ENCODE measurements at places on chromosomes 3 and 15.

DNA sequence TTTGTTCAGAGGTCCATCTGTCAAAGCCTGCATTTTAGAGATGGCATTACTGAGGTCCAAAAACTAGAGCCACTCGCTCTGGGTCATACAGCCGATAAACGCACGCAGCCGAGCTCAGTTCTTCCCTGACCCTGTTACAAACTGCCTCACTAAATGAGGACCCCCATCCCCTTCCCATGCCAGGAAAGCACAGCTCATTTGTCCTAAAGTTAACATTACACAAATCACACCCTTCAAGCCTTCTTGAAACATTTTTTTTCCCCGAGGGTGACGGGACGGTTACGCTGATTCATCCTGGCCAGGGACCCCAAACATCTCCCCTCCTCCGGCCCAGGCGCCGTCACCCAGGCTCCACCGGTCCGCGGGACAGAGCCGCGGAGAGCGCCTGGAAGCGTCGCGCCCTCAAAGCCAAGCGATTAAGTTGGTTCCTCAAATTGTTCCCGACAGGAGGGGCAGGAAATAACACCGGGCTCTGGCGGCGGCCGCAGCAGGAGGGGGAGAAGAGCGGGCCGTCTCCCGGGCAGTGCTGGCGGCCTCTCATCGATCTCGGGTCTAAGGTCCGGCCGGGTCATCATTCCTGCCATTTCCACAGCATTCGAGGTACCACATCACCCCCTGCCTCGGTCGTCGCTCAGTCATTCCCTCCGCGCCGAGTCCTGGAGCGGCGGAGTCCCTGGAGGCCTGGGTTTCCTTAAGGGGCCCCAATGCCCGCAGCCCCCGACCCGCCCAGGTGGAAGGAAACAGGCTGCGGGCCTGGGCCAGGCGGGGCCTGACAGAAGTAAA lies 619 bp upstream of the CMTM8 start:
- H3K4me1 ChIP-seq: no peaks in the 10 kb centered on the region
- no peaks in the 10 kb centered on the region for H3K36me3 ChIP-seq
- no peak for DNase-seq
- H3K27ac ChIP-seq: no peak overlapping the region
- H3K4me3 ChIP-seq: no peak overlapping the region

GRCh38 chr3:119146578-119147375 lies 812 bp downstream of the TEX55 start:
- no peaks in the 10 kb centered on the region for H3K36me3 ChIP-seq
- peaks cover 4% of the 10 kb centered on the region for H3K4me1 ChIP-seq
- H3K27me3 ChIP-seq: no peaks in the 10 kb centered on the region

GRCh38 chr15:51737522-51738305 lies at the start of gene LYSMD2:
LYSMD2 (minus strand) TSS chr15:51737655; CDS start chr15:51737622, 33 bp downstream.
- peaks cover 6% of the 10 kb centered on the region for H3K4me1 ChIP-seq
- H3K4me3 ChIP-seq: peak within 1 kb of the TSS; percentile 98
- DNase-seq: peak; percentile 36
- no peaks in the 10 kb centered on the region for H3K27me3 ChIP-seq
- H3K36me3 ChIP-seq: no peaks in the 10 kb centered on the region

DNA sequence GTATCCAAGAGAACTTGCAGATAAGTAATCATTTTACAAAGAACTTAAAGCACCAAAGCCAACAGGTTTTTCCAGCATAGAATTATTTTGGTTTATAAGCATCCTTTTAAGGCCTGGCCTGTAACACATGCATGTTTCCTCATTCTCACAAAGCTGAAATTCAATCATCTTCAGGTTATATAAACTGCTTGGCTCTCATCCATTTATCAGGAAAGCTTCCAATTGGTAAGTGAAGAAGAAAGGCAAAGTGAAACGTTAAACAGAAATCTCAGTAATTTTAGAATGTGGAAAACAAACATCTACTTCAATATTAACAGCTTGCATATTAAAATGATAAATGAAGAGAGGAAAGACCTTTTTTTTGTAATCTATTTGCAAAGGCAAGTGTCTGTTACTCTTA lies 1.6 kb downstream of the SERP1 start:
- H3K27ac ChIP-seq: no peak overlapping the region
- no peaks in the 10 kb centered on the region for H3K36me3 ChIP-seq
- H3K4me3 ChIP-seq: peak overlapping the region; percentile 90
- DNase-seq: peak; percentile 47

GRCh38 chr3:72568083-72568482 lies 280.2 kb downstream of the SHQ1 start:
- no peak overlapping the region for H3K4me3 ChIP-seq
- no peaks in the 10 kb centered on the region for H3K36me3 ChIP-seq
- no peaks in the 10 kb centered on the region for H3K4me1 ChIP-seq
- DNase-seq: no peak
- peaks cover 2% of the 10 kb centered on the region for H3K27me3 ChIP-seq
- H3K27ac ChIP-seq: no peak overlapping the region

DNA sequence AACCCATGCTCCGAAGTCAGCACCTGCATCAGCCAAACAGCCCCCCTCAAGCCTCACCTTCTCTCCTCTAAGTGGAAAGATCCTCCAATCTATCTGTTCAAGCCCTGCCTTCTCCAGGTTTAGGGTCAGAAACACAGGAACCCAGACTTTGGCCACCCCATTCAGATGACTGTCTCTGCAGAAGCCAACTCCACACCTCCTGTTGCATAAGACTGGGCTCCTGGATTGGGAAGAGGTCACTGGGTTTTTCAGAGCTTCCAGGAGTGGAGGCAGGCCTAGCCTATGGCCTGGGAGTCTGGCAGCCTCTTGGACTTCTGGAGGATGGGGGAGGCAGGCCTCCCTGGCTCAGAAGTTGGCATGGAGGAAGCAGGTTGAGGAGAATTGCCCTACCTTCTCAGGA lies 21.5 kb downstream of the CCDC33 start:
- no peaks in the 10 kb centered on the region for H3K36me3 ChIP-seq
- no peak overlapping the region for H3K27ac ChIP-seq
- peaks cover 2% of the 10 kb centered on the region for H3K4me1 ChIP-seq
- no peak overlapping the region for H3K4me3 ChIP-seq

GRCh38 chr15:36757189-36757814 lies 177.9 kb downstream of the CDIN1 start:
- H3K36me3 ChIP-seq: no peaks in the 10 kb centered on the region
- no peaks in the 10 kb centered on the region for H3K4me1 ChIP-seq
- H3K27me3 ChIP-seq: no peaks in the 10 kb centered on the region

GRCh38 chr3:101567528-101568317 lies 6.1 kb downstream of the TRMT10C start:
- no peak overlapping the region for H3K4me3 ChIP-seq
- peaks cover 12% of the 10 kb centered on the region for H3K4me1 ChIP-seq

GRCh38 chr15:56812221-56812620 lies 78.9 kb upstream of the ZNF280D start:
- no peak for DNase-seq
- H3K4me1 ChIP-seq: peaks cover 3% of the 10 kb centered on the region
- H3K27me3 ChIP-seq: no peaks in the 10 kb centered on the region
- no peak overlapping the region for H3K27ac ChIP-seq
- H3K36me3 ChIP-seq: no peaks in the 10 kb centered on the region

- no peak overlapping the region for H3K27ac ChIP-seq
- H3K36me3 ChIP-seq: no peaks in the 10 kb centered on the region
- no peaks in the 10 kb centered on the region for H3K27me3 ChIP-seq
Observed at GRCh38 chr3:24937228-24937627, 442.6 kb upstream of the THRB start.

DNA sequence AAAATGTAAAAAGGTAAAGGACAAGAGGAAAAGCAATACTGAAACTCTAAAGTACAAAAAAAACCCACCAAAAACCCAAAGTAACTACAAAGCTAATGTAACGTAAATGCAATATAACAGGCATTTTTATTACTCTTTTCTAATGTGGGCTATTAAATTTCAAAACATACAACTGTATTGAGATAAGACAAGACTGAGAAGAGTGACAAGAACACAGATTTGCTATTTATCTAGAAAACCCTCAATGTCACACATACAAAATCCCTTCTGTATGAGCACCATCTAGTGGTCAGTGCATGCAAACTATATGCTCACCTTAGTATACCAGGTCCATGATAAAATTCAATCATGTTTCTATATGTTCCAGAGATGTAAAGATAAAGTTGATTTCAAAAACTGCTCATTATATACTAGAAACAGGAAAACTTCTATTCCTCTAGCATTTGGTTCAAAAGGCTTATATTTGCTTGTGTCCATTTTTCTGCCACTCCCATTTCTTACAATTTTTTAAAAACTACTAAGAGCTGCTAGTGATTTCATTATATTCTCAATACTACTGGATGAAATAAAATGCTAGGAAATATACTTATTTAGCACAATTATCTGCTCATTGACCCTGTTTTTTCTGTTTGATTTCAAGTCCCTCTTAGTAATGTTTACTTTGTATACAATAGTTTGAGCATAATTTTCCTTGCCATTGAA lies 111.4 kb downstream of the DLG1 start:
- H3K27ac ChIP-seq: no peak overlapping the region
- no peak overlapping the region for H3K4me3 ChIP-seq
- peaks cover 3% of the 10 kb centered on the region for H3K36me3 ChIP-seq
- H3K4me1 ChIP-seq: peaks cover 4% of the 10 kb centered on the region

GRCh38 chr15:81069909-81070308 lies 64.2 kb upstream of the CFAP161 start:
- DNase-seq: no peak
- H3K36me3 ChIP-seq: no peaks in the 10 kb centered on the region
- H3K27me3 ChIP-seq: peaks cover 7% of the 10 kb centered on the region
- H3K4me3 ChIP-seq: no peak overlapping the region
- peaks cover 4% of the 10 kb centered on the region for H3K4me1 ChIP-seq

GRCh38 chr3:134772591-134772990 lies 22.5 kb upstream of the EPHB1 start:
- H3K4me3 ChIP-seq: no peak overlapping the region
- no peaks in the 10 kb centered on the region for H3K36me3 ChIP-seq
- peaks cover 2% of the 10 kb centered on the region for H3K27me3 ChIP-seq
- no peak for DNase-seq
- no peak overlapping the region for H3K27ac ChIP-seq

DNA sequence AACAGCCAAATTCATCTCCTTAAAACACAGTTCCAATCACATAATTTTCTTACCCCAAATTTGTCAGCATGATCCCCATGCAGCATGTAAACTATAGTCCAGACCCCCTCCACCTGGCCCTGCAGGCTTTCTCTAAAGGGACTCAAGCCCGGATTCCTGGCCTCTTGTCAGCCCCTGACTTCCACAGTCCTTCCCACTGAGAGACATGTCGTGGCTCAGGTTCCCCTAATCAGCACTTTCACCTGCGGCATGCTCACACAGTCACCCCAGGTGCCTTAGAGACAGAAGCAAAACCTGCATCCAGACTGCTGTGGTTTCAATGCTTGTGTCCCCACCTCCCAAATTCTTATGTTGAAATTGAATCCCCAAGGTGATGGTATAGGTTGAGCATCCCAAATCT lies 372.7 kb upstream of the ATP10A start:
- no peaks in the 10 kb centered on the region for H3K36me3 ChIP-seq
- H3K27me3 ChIP-seq: no peaks in the 10 kb centered on the region

- no peak overlapping the region for H3K4me3 ChIP-seq
- H3K27ac ChIP-seq: no peak overlapping the region
- no peaks in the 10 kb centered on the region for H3K27me3 ChIP-seq
- DNase-seq: no peak
- peaks cover 14% of the 10 kb centered on the region for H3K36me3 ChIP-seq
Observed at GRCh38 chr3:8563597-8563996, 62.0 kb downstream of the LMCD1 start.

DNA sequence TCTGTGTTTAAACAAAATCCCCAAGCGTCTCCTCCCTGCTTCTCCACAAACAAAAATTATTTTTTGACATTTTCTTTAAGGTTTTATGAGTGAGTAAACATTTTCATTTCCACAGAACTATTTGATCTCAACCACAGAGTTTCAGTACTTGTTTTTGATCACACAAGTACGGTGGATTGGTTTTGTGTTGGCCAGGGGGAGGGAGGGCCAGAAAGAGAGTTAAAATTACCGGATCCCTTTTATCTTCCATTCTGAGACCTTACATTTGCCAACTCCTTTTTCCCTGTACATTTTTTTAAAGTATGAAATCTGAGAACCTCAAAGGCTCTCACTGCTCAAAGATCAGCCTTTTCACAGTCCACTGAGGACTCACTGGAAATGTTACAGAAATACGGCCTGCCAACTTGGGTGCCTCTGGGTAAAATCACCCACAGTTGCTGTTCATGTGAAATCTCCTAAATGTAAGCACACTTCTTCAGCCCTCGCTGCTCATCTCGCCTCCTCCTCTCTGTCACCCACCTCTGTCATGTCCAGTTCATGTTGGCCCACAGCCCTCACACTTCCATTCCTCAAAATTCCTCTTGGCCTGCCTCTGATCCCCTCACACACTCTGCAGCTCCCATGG lies 1.7 kb downstream of the HOMER2 start:
- H3K27ac ChIP-seq: no peak overlapping the region
- H3K4me3 ChIP-seq: no peak overlapping the region
- no peaks in the 10 kb centered on the region for H3K4me1 ChIP-seq
- no peaks in the 10 kb centered on the region for H3K36me3 ChIP-seq
- DNase-seq: no peak
- H3K27me3 ChIP-seq: peaks cover 26% of the 10 kb centered on the region

DNA sequence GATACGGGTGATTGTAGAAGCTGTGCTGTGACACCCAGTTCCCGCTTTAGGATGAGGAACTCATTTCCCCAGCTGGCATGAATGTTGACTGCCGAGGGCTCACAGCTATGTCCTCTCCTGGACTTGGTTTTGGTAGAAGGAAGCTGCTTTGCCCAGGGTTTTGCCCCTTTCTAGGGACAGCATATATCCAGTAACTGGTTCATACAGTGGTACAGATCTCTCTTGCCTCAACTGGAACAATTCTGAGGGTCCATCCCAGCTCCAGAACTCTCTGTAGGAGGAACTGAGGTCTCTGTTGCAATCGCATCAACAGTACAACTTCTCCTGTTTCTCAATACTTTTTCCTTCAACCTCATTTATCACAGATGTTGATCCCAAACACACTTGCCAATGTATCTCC lies 54.5 kb upstream of the FNDC3B start:
- 0 out of 2 replicates have a peak overlapping the region, but pooled peaks have one; percentile 20 for H3K27ac ChIP-seq
- no peaks in the 10 kb centered on the region for H3K27me3 ChIP-seq
- no peaks in the 10 kb centered on the region for H3K36me3 ChIP-seq
- H3K4me3 ChIP-seq: no peak overlapping the region
- DNase-seq: no peak
- H3K4me1 ChIP-seq: peaks cover 10% of the 10 kb centered on the region

DNA sequence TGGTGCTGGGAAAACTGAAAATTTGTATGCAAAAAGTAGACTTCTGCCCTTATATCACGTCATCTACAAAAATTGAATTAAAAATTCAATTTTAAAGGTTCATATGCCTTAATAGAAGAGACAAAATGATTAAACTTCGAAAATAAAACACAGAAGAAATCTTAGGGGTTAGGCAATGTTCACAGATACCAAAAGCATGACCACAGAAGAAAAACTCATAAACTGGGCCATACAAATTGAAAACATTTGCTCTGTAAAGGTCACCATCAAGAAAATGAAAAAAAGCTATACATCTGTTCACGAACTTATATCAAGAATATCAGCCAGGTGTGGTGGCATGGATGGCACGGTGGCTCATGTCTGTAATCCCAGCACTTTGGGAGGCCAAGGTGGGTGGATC lies 245.1 kb downstream of the PCCB start:
- no peak overlapping the region for H3K4me3 ChIP-seq
- H3K27me3 ChIP-seq: no peaks in the 10 kb centered on the region
- H3K36me3 ChIP-seq: peaks cover 17% of the 10 kb centered on the region
- H3K27ac ChIP-seq: no peak overlapping the region
- 0 out of 2 replicates have a peak, but pooled peaks cover 2% of the 10 kb centered on the region for H3K4me1 ChIP-seq
- no peak for DNase-seq

All from IMR-90 (cell line).